ENCODE measurements at places on chromosomes 5 and 9. TPM values are rescaled to one million over a fixed set of nuclear protein-coding genes. Genes with fewer than 3 reads are reported as not detected.

DNA sequence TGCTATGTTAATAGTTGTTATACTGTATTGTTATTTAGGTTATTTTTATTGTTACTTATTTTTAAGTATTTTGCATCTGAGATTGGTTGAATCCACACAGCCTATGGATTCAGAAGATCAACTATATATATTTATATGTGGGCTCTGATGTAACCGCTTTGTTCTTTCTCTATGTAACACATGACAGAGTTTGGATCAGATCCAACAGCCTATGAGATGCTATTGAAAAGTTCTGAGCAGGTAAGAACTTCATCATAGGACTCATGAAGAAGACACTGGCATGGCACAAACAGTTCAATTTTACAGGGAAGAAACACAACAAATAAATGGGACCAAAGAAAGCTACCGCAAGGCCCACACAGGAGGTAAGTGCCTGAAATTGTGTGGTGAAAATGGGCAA lies 93.4 kb downstream of the GNAQ start:
- DNase-seq = no peak

DNA sequence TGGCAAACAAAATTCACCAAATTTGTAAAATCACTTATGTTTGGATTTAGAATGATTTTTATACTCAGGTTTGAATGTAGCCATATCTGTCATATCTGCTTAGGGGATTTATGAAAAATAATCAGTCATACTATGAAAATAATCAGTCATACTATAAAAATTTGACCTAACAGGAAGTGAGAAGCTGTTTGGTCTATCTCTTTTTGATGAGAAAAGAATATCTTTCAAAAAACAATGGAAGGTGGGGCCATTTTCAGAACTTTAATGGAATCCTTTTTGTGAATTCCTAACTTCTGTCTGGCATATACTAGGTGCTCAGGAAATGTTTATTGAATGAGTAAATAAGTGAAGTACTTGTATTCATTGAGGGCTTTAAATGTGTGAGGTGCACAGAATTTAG lies 70.1 kb downstream of the CWC27 start:
- no peak for DNase-seq

DNA sequence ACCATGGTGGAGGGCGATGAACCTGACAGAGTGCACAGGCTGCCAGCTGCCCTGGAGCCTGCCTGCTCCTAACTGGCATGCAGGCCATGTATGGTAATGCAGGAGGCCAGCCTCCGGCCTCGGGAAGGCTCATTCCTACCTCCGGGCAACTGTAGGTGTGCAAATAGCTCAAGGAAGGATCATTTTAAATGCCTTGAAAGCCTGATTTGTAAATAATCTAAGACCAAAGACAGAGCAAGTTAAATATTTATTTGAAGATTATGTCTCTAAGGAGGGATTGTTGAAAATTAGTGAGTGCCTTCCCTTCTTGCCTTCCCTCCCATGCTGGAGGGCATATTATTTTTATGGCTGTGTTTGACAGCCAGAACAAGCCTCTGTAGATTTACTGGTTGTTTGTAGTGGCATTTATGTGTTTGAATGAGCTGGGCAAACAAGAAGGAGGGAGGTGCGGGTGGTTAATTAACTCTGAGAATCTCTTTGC lies 285.7 kb upstream of the TUT7 start:
- DNase-seq = no peak

DNA sequence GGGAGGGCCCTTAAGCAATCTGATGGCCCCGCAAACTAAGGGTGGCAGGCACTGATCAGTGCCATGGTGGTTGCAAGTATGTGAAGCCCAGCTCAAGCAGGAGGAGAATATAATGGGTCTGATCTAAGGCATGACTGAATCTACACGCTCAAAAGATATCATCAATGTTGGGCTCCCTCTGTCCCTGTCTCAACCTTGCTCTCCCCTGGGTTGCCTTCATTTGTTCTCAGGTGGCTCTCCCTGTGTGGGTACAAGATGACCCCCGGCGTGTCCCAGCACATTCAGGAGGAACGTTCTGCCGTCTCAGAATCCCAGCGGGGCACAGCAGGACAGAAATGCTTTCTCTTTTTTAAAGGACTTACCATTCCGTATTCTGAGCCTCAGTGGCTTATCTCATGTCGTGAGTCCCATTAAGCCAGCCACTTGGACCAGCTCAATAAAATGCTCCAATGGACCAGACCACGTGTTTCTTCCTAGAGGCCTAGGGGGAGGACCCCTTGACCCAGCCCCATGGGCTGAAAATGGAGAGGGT lies 12.0 kb upstream of the RNF130 start:
- no peak for DNase-seq

- no peak for DNase-seq
These were observed 7.6 kb upstream of the RPS14 start for GRCh38 chr5:150457121-150457520.

- DNase-seq = no peak
These were observed 9.9 kb upstream of the HMCN2 start for GRCh38 chr9:130255631-130256134.

DNA sequence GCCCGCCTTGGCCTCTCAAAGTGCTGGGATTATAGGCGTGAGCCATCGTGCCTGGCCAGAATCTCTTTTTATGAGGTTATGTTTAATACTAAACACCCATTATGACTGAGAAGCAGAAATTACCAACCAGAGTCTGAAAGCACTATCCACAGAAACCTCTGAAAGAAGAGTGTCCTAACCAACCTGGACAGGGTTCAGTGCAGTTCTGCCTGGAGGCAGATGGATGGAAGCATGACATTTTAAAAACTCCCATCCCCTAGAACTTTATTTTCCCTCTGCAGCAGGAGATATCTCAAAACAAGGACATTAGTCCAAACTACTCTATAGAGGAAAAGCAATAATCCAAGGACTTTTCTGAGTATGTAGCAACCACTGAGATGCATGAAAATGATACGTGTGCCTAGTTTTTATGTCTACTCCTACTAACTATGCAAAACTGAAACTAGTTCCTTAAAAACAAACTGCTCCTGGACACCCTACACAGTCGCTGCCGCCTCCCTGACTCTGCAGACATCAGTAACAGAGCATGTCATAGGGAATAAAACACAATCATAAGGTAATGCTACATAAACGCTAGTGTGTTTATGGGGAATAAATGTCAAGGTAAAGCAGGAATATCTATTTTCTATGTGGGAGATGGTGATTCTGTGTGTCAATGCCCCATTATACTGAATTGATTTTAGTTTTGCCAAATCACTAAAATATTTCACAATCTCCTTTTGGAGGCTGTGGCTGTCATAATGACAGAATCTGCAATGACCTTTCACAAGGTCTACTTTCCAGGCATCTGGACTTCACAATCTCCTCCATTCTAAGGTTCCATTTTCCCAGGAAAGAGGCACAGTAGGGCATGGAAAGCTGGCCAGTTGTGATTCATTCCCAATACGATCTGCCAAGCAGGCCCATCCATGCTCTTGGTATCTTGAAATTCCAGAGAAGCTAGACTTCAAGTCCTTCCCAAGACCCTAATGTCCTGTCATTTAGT lies 122.8 kb downstream of the SIL1 start:
- DNase-seq = peak; percentile 59

GRCh38 chr5:119445544-119445943 lies 6.8 kb upstream of the HSD17B4 start:
- no peak for DNase-seq

GRCh38 chr5:35024911-35025510 lies 22.7 kb downstream of the AGXT2 start:
- DNase-seq = no peak

GRCh38 chr9:91712811-91713210 lies 237.2 kb downstream of the ROR2 start:
- DNase-seq = no peak

DNA sequence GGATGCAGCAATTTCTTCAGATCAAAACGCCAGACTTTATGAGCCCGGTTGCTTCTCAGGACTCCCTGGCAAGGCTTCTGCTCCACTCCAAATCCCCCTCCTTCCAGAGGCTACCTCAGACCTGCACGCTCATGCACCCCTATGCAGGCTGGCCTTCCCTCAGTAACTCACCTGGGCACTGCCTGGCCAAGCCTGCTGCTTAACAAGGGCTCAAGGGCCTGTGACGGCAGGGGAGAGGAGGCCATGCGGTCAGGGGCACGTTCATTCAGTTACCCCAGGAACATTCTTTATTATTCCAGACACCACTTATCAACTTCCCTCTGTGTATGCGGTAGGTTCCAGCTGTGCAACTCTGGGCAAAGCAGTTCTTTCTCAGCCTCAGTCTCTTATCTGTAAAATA lies 79.6 kb downstream of the HRH2 start:
- no peak for DNase-seq

- DNase-seq = no peak
These were observed 594.1 kb upstream of the FTMT start for GRCh38 chr5:121257621-121258020.

DNA sequence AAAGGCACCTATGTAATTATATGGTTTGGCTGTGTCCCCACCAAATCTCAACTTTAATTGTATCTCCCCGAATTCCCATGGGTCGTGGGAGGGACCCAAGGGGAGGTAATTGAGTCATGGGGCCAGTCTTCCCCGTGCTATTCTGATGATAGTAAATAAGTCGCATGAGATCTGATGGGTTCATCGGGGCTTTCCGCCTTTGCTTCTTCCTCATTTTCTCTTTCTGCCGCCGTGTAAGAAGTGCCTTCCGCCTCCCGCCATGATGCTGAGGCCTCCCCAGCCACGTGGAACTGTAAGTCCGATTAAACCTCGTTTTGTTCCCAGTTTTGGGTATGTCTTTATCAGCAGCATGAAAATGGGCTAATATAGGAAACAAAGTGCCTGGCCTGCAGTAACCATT lies 56.6 kb downstream of the TSPAN17 start:
- DNase-seq = no peak

Gene ZDHHC11B
- not detected for total RNA-seq

Gene SOWAHA
- total RNA-seq = under 0.01 TPM

Gene LCN2
- not detected for total RNA-seq

Gene C5orf58
- not detected for total RNA-seq

Gene SH3TC2
- total RNA-seq = 13.4 TPM

Gene OR1J2
- total RNA-seq = 0.32 TPM
